ENCODE measurements at places on chromosomes 12 and 14.

DNA sequence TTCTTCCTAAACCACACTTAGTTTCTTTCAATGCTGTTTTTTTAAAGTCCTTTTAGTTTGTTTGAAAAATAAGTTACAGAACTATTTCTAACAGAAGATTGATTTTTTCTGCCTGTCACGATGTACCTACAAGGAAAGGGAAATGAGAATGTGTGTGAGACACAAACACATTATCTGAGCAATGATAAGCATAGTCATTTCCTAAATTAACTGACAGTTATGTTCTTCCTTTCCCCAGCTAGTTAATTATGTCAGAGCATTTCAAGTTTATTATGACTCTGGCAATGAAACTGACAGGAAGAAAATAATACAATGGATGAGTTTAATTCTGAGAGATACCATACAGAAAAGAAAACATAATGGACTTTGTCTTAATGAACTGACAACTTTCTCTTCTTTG lies 21.3 kb upstream of the LDHB start:
- no peak for DNase-seq

DNA sequence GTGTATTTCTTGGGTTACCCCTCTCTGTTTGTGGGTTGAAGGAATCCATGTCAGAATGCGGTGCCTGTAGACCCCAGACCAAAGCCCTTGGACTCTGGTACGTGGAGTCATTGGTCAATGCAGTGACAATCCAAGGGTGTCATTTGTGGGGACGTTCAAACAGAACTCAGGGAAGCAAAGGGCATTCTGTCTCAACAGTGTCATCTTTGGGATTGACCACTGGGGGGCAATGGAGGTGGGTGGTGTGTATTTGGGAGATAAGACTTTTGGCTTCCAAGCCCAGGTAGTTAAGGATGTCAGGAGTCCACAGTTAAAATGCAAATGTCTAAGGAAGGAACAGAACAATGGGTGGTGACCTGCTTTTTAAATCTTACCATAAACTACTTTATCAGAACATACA lies 54.6 kb upstream of the CCDC175 start:
- no peak for DNase-seq

GRCh38 chr12:9048930-9049329 lies 59.6 kb downstream of the KLRG1 start:
- no peak for DNase-seq

- no peak for DNase-seq
These were observed 8.5 kb upstream of the RFLNA start for GRCh38 chr12:124286414-124286813.

DNA sequence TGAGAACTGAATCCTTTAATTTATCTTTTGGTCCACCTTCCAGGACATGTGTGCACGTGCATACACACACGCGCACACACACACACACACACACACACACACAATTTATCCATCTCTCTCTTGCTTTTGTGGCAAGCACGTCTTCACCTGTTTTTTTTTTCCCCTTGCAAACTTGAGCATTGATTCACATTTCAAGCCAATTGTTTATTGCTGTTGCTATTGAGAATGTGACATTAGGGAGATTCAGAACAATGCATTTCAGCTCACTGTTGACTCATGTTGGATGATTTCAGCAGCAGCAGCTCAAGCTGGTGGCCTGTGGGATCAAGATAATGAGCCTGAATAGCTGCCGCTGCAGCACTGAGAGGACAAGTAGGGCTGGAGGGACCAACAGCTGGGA lies 128.9 kb downstream of the SNAPC1 start:
- peak; percentile 14 for DNase-seq

GRCh38 chr14:82647088-82647810 lies 1113.6 kb upstream of the SEL1L start:
- no peak for DNase-seq

DNA sequence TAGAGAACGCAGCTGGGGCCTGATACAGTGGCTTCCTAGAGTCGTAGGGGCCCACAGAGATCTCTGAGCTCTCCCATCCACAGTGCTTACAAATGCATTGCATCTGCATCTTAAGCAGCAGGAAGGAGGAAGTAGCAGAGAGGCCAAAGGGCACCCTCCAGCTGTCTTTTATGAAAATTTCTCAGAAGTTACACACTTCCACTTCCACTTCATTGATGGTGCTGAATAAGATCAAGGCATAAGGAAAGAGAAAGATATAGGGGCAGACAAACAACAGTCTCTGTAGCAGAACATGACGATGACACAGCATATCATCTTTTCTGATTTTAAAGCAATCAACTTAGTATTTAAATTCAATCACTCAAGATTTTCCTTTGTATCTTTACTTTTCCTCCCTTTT lies 51.6 kb upstream of the ABCC9 start:
- no peak for DNase-seq

GRCh38 chr12:28218875-28219274 lies 28.6 kb downstream of the CCDC91 start:
- DNase-seq = no peak

- DNase-seq = no peak
These were observed 396.5 kb downstream of the FOXG1 start for GRCh38 chr14:29163109-29163508.
